ENCODE measurements at places on chromosomes 11 and 22.

DNA sequence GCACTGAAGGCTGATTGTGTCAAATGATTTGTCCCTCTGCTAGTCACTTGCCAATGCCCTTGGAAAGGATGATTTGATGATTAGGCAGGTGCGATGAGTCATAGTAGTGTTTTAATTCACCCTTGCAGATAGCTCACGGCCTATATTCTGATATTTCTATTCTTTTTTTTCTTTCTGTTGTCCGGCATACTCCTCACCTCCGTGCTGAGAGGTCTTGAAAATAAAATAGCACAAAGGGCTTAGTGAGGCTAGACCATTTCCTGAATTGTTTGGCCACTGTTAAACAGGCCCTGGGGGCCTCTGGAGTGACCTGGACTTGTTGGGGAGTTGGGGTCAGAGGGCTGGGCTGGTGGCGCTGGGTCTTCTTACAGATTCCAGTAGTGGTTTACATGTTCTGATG, 99.8 kb downstream of the ZBTB16 start:
- DNase-seq = no peak

- DNase-seq = no peak
Observed at GRCh38 chr22:43948836-43949406, 6.3 kb upstream of the SAMM50 start.

- DNase-seq = no peak
Observed at GRCh38 chr22:42328130-42328783, 57.8 kb upstream of the TCF20 start.

GRCh38 chr22:29744902-29745301, 21.9 kb downstream of the ZMAT5 start:
- DNase-seq = no peak

- no peak for DNase-seq
Observed at GRCh38 chr11:81915045-81915444, 818.6 kb downstream of the FAM181B start.

GRCh38 chr11:118592616-118593367, 14.6 kb upstream of the PHLDB1 start:
- no peak for DNase-seq

GRCh38 chr22:47587861-47588577, 825.6 kb downstream of the TBC1D22A start:
- no peak for DNase-seq

- DNase-seq = no peak
Observed at GRCh38 chr11:75537740-75538139, 12.0 kb upstream of the GDPD5 start.

- DNase-seq = peak; percentile 71
Observed at GRCh38 chr11:44445500-44446365, 119.7 kb upstream of the CD82 start.

GRCh38 chr11:63870351-63871140, 31.6 kb downstream of the MARK2 start:
- DNase-seq = no peak

DNA sequence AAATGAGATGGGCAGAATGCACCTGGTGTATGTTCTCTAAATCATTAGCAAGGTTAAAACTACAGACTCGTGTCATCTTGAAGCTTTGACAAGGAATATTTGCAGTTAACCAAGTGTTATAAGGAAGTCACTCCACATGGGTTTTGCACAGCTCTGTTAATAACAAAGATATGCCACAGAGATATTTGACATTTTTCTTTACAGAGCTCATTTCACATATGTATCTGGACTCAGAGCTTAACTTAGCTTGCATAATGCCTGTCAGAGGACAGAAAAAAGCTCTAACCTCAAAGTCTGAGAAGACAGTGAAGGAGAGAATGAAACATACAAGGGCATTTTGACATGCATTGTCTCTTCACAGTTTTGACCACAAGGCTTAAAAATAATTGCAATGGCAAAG, 105.5 kb downstream of the C11orf87 start:
- no peak for DNase-seq

DNA sequence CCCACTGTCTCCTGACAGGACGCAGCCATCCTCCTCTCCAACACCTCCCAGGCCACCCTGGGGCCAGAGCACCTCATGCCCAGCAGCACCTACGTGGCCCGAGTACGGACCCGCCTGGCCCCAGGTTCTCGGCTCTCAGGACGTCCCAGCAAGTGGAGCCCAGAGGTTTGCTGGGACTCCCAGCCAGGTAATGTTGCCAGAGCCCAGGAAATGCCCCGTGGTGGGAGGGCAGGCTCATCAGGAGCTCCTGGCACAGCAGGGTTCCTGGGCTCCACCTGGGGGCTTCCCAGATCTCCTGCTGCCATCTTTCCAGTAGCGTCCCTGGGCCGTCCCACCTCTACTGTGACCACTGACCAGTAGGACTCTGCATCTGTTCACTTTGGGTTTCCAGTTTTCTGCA, 16.2 kb downstream of the CSF2RB start:
- DNase-seq = no peak

DNA sequence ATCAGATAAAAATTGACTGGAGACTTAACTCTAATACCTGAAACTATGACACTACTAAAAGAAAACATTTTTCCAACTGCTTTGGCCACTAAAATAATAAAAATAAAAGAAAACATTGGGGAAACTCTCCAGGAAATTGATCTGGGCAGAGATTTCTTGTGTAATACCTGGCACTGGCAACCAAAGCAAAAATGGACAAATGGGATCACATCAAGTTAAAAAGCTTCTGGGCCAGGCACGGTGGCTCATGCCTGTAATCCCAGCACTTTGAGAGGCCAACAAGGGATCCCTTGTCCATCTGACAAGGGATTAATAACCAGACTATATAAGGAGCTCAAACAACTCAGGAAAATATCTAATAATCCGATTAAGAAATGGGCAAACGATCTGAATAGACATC, 64.6 kb upstream of the RAB1B start:
- no peak for DNase-seq

- DNase-seq = no peak
Observed at GRCh38 chr11:117881217-117881616, 4.8 kb upstream of the FXYD6 start.

- DNase-seq = no peak
Observed at GRCh38 chr11:45451766-45452440, 165.8 kb upstream of the SYT13 start.

GRCh38 chr11:116644941-116645305, 127.9 kb downstream of the BUD13 start:
- DNase-seq = no peak

- no peak for DNase-seq
Observed at GRCh38 chr11:128437136-128437535, 150.2 kb downstream of the ETS1 start.

DNA sequence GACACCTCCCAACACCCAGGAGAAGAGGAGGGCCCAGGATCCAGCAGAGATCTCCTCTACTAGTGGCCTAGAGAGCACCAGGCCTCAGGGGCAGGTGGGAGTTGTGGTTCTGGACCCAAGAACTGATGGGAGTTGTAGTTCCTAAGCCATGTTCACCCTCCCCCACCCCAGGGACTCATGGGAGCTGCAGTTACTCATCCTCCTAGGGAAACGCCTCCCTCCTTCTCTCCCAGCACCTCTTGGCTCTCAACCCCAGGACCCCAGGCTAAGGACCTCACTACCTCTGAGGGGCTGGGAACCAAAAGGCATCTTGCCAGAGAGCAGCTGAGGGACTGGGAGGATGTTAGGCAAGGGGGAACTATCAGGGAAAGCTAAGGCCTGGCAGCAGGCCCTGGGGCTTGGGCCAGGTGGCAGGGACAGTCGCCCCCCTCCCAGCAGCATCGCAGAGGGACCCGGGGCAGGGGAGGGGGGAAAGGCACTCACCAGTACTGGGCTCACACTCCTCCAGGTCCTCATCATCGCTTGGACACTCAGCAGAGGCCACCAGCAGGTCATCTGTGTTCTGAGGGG, 28.9 kb downstream of the SLC22A12 start:
- DNase-seq = no peak

DNA sequence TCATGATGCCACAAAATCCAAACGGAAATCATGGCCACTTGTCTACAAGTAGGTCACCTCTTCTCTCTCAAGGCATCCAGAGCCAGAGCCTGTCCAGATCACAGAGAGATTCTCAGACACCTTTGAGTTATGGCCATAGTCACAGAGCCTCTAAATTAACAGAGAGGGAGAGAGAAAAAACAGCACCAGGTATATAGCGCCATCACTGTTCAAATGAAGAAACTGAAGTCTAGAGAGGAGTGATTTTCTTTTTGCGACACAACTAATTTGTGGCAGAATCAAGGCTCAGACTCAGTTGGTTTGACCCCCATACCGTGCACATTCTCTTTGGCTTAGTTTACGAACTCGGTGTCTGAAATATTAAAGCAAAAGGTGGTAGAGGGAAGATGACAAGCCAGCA, 512.9 kb downstream of the NTM start:
- no peak for DNase-seq

GRCh38 chr22:40203572-40203971, 25.8 kb downstream of the TNRC6B start:
- DNase-seq = peak; percentile 86

DNA sequence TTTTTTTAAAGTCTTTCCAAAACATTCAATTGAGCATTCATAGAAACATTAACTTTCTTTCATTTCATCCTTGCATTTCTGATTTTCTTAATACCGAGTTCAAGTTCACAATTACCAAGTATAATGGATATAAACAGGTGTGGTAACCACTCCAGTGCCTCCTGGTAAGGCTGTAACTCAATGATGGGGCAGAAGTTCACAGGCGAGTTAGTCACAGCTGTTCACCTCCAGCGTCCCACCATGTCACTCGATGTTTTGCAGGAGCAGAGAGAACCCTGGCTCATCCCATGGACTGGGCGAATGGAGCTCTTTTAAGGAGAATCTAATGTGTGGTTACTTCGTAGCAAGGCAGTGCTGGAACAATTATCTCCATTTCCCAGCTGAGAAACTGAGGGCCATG, 94.4 kb upstream of the ALX4 start:
- no peak for DNase-seq

GRCh38 chr11:26620282-26621045, 48.4 kb upstream of the MUC15 start:
- DNase-seq = no peak
